Psoas muscle (tissue), 8 donors: ENCODE measurements at places on chromosomes 6 and 20. TPM values are rescaled to one million over a fixed set of nuclear protein-coding genes. Genes with fewer than 3 reads are reported as not detected.

Gene IL20RA
- total RNA-seq = not detected

Gene KIAA0408
- 10.4 TPM for total RNA-seq

DNA sequence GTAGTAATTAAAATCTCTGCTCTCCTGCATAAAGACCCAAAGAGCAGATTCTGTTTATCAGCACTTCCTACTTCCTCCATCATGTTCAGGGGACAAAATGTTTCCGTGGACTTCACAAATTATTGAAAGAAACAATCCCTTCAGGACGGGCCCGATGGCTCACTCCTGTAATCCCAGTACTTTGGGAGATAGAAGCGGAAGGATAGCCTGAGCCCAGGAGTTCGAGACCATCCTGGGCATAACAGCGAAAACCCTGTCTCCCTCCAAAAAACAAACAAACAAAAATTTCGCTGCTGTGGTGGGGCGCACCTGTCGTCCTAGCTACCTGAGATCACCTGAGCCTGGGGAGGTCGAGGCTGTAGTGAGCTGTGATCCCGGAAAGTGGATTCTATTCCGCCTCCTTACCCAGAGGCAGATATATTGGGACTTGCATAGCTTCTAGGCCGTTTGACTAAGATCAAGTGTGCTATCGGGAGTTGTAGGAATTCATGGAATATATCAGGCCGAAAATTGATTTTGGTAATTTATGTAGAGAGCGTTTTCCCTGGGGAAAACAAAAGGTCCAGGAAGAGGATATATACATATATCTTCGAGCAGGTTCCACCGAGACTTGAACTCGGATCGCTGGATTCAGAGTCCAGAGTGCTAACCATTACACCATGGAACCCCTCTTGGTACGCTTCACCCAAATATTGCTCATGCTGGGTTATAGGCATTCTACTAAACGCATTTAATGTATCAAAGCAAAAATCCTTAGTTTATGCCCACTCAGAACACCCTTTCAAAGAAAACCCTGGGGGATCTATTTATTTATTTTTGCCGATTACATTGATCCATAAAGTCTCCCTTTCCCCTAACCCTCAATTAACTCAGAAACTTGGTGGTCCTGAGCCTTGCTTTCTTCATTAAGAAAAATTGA lies 74.5 kb upstream of the ZNF184 start:
- no peaks in the 10 kb centered on the region for H3K4me1 ChIP-seq
- no peak overlapping the region for H3K27ac ChIP-seq
- no peak overlapping the region for H3K4me3 ChIP-seq
- DNase-seq = no peak
- no peaks in the 10 kb centered on the region for H3K36me3 ChIP-seq

Gene MYBL2
- total RNA-seq = 0.17 TPM

DNA sequence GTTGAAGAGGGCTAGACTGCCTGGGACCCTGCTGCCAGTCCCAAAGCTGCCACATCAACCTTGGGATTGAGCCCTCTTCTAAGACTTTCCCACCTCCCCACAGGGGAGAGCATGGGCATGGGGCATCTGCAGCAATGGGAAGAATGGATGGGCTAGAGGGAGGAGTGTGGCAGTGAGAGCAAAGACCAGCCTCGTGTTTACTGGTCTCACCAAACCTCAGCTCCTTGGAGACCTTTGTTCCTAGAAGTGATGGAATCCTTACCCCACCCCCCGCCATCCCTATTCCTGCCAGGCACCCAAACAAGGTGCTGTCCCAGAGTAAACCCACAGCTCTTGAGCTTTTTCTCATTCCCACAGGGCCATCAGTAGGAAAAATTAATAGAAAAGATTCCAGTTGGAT lies 20.0 kb upstream of the ARMC12 start:
- DNase-seq = no peak
- H3K4me3 ChIP-seq = no peak overlapping the region
- no peaks in the 10 kb centered on the region for H3K27me3 ChIP-seq
- H3K4me1 ChIP-seq = peaks cover 17% of the 10 kb centered on the region

DNA sequence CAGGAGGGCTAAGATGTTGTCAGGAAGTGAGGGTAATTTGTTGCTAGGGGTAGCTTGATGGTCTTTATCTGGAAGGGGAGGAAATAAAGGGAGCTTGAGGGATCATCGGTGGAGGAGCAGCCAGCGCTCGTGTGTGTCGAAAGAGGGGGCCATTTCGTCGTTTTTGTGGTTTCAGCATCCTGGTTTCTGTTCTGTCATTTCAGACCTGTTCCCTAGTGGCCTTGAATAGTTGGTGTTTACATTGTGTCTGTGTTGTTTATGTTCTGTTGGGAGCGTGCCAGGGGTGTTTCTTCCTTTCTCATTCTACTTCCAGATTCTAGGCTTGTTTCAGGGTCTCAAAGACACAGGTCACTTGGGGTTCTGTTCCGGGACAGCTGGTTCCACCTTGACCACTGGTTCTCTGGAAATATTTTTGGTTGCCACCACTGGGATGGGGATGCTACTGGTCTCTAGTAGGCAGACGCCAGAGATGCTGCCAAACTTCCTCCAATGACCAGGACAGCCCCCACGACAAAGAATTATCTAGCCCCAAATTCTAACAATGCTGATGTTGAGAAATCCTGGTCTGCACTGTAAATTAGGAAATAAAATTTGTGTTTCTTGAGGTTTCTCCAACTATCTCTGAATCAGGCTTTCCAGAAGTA lies 113.9 kb upstream of the NAA20 start:
- no peaks in the 10 kb centered on the region for H3K27me3 ChIP-seq
- peaks cover 3% of the 10 kb centered on the region for H3K36me3 ChIP-seq
- DNase-seq = no peak
- H3K4me1 ChIP-seq = no peaks in the 10 kb centered on the region
- no peak overlapping the region for H3K4me3 ChIP-seq
- H3K27ac ChIP-seq = no peak overlapping the region

DNA sequence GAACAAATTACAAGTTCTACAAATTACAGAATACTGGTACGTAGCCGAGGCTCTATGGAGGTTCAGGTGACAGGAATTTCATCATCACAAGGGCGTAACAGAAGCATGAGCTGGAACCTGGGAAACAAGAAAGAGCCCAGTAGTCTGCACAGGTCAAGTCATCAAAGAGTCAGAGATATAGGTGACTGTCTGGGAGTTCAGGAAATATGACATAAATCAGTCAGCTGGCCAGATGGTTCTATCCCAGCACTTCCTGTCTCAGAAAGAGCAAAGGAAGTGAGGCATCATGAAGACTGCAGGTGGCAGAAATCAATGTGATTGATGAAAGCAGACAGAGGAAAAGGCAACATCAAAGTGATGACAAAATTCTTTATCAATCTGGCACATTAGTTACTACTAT lies 23.3 kb downstream of the MYCT1 start:
- no peaks in the 10 kb centered on the region for H3K27me3 ChIP-seq
- no peaks in the 10 kb centered on the region for H3K4me1 ChIP-seq
- H3K4me3 ChIP-seq = no peak overlapping the region

Gene ISM1
- total RNA-seq = 1.8 TPM

Gene SCGN
- not detected for total RNA-seq

GRCh38 chr6:117483645-117484016 lies 1.2 kb downstream of the DCBLD1 start:
- H3K27ac ChIP-seq = peak overlapping the region; percentile 93
- H3K27me3 ChIP-seq = no peaks in the 10 kb centered on the region
- H3K4me3 ChIP-seq = peak overlapping the region; percentile 88
- no peaks in the 10 kb centered on the region for H3K36me3 ChIP-seq

Gene PTGIS
- 26.5 TPM for total RNA-seq

Gene RARS2
- total RNA-seq = 20.7 TPM

Gene EFCAB8
- not detected for total RNA-seq

DNA sequence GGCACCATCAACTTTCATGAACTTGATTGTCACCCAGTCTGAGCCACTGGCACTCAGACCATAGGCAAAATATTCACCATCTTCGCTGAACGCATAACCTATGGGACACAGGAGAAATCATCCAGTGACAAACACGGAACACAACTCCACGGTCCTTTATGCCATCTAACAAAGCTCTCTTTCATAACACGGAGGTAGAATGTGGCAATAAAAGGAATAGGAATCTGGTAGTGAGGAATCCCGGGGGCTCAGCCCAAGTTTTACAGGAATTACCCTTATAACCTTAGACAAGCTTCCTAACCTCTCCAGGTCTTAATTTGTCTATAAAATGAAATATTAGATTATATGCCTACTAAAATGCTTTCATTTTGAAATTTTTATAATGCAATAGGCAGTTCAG lies 29.4 kb downstream of the PREP start:
- peaks cover 7% of the 10 kb centered on the region for H3K4me1 ChIP-seq
- DNase-seq = no peak

GRCh38 chr6:161503570-161503969 lies 229.7 kb upstream of the AGPAT4 start:
- no peaks in the 10 kb centered on the region for H3K27me3 ChIP-seq
- no peaks in the 10 kb centered on the region for H3K36me3 ChIP-seq
- H3K4me3 ChIP-seq = no peak overlapping the region
- DNase-seq = no peak
